Smooth muscle cell of the umbilical artery (primary cell): ENCODE measurements at places on chromosomes 6 and 20. TPM values are rescaled to one million over a fixed set of nuclear protein-coding genes. Genes with fewer than 3 reads are reported as not detected.

Gene COX4I2
- not detected in 2 replicates for total RNA-seq

Gene C6orf52
- total RNA-seq = 0.30 TPM in 1 of 2 replicates, not detected in the other

Gene MYBL2
- 0.30 and 4.9 TPM in 2 replicates for total RNA-seq

Gene METTL24
- total RNA-seq = not detected in 2 replicates

Gene OPRL1
- 3.0 TPM in 2 replicates for total RNA-seq
